ENCODE measurements at places on chromosomes 16 and 17. TPM values are rescaled to one million over a fixed set of nuclear protein-coding genes. Genes with fewer than 3 reads are reported as not detected.

The ABCA9 gene
- total RNA-seq, result not detected

The TBC1D3E gene
- not detected for total RNA-seq

The MPV17L gene
- 11.7 TPM for total RNA-seq

The KCNAB3 gene
- 1.0 TPM for total RNA-seq

The GCGR gene
- total RNA-seq, result 0.17 TPM

The TIMP2 gene
- total RNA-seq, result 24.4 TPM

The OTOA gene
- 0.17 TPM for total RNA-seq

The RNF43 gene
- 2.2 TPM for total RNA-seq

The PRR15L gene
- not detected for total RNA-seq

The TMEM220 gene
- 1.2 TPM for total RNA-seq

The NAGS gene
- 7.7 TPM for total RNA-seq

The IGF2BP1 gene
- total RNA-seq, result 249 TPM

The PLA2G10 gene
- 0.94 TPM for total RNA-seq

The NOG gene
- 0.89 TPM for total RNA-seq

The MEAK7 gene
- total RNA-seq, result 16.9 TPM

The TMEM100 gene
- total RNA-seq, result 0.10 TPM

The AURKB gene
- total RNA-seq, result 128 TPM

The ENPP7 gene
- total RNA-seq, result not detected

The RHBDF1 gene
- total RNA-seq, result 15.3 TPM

The KIF2B gene
- total RNA-seq, result not detected

The SOST gene
- total RNA-seq, result not detected

The KRTAP4-4 gene
- total RNA-seq, result not detected

The RNF222 gene
- 0.07 TPM for total RNA-seq

The SLC16A6 gene
- 0.35 TPM for total RNA-seq

The CIBAR2 gene
- not detected for total RNA-seq

The BCKDK gene
- 58.9 TPM for total RNA-seq

The LDHD gene
- 10.6 TPM for total RNA-seq

The RNF112 gene
- 1.5 TPM for total RNA-seq

The GAST gene
- total RNA-seq, result not detected

The RPL27 gene
- total RNA-seq, result 1,784 TPM

The SLFN14 gene
- not detected for total RNA-seq

The CDYL2 gene
- 4.3 TPM for total RNA-seq

The CBX1 gene
- 113 TPM for total RNA-seq

The GRB7 gene
- 23.1 TPM for total RNA-seq

The SPAG7 gene
- 85.3 TPM for total RNA-seq
